ENCODE measurements at places on chromosomes 4 and X. TPM values are rescaled to one million over a fixed set of nuclear protein-coding genes. Genes with fewer than 3 reads are reported as not detected.

GRCh38 chrX:150692296-150692695 lies 900 bp upstream of the MTMR1 start:
- DNase-seq, result no peak

Gene MAD2L1
- 58.7 TPM for total RNA-seq

DNA sequence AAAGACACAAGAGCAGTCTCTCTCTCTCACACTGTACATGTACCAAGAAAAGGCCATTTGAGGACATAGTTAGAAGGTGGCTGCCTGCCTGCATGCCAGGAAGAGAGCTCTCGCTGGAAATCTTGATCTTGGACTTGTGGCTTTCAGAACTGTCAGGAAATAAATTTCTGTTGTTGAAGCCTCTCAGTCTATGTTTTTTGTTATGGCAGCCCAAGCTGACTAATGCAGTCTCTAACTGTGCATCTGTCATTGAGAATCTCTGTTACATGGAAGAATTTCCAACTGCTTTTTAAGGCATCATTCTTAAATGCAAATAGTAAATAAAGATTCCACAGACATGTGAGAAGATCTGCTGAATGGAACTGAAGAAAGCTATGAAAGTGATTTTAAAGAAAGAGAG lies 198.3 kb downstream of the PCDH10 start:
- DNase-seq, result no peak

DNA sequence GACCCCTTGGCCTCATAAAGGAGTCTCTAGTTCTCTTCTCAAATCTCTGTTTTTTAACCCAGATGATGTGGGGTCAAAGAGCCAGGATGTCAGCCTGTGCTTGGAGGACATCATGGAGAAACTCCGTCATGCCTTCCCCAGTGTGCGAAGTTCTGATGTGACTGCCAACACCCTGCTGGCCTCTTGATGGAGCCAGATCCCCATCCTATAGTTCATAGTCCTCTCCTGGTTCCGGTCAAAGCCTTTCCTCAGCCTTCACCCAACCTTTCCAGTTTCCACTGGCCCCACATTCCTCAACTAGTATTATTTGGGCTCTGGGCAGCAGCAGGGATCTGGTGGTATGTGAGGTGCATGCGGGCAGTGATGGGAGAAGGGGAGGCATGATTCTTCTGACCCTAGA lies 30.7 kb downstream of the TAF7L start:
- DNase-seq, result no peak

DNA sequence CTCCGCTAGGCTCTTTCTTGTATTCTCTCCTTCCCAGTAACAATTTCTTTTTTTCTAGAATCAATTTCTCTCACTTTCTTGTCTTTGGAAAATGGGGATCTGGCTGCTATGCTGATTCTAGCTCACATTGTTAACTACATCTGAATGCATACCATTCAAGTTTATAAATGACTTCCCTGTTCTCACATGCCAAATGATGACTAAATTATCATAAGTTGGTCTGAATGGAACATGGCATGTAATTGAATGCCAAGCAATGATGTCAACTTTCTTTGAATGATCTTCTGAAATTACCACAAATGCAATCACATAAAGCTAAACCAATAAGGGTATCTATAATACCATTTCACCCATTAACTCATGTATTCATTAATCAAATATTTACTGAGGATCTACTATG lies 2.7 kb upstream of the ITM2A start:
- no peak for DNase-seq

DNA sequence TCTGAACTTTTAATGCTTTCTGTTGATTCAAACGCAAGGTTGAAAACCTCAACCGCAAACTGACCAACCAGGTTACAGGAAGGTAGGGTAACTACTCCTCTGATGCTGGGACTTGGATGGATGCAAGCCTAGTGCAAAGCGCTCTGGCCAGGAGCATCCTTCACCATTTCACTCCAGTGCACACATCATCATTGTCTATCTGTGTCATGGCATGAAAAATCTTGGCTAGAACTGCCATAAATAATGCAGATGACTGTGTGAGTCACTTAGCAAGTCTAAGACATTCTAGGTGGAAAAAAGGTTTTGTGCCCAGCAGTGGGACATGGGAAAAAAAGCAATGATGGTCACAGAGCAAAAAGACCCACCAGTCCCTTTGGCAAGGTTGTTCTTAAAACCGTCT lies 10.9 kb downstream of the ADGRA3 start:
- DNase-seq, result no peak

- no peak for DNase-seq
Measured at GRCh38 chr4:21628916-21629610, 319.5 kb downstream of the KCNIP4 start.

GRCh38 chr4:145935253-145936141 lies 3.1 kb downstream of the ZNF827 start:
- DNase-seq, result peak; percentile 63

- no peak for DNase-seq
Measured at GRCh38 chr4:115678425-115678941, 565.1 kb upstream of the NDST4 start.

- no peak for DNase-seq
Measured at GRCh38 chrX:65685112-65685511, 17.7 kb downstream of the MSN start.

DNA sequence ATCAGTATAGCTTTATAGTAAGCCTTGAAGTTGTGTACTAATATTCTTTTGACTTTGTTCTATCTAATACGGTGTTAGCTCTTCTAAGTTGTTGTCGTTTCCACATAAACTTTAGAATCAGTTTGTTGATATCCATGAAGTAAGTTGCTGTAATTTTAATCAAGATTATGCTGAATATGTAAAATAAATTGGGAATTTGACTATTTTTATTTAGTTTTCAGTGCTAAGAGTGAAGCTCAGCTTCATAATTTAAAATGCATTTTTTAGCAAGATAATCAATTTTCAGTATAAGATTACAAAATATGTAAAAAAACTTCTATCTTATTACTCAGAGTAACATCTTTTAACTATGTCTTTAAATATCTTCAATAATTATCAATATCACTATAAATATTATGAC lies 1374.8 kb downstream of the PCDH7 start:
- no peak for DNase-seq

Gene SMIM10L2A
- 0.52 TPM for total RNA-seq

DNA sequence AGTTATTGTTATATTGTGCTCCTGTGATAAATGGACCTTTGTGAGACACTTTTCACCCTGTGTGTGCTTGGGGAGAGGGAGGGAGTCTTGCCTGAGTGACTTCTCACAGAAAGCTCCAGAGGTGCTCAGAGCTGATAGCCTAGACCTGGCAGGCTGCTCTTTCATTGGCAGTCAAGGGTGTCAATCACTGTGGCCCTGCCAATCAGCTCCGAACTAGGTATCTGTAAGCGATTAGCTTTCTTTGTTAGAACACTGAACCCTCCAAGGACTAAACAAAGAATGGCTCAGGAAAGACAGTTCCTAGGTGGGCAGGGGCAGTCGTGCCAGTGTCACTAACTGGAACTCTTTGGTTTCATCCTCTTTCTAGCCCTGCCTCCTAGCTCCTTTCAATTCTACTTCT lies 2.7 kb upstream of the NALF2 start:
- DNase-seq, result no peak

Gene REELD1
- total RNA-seq, result 0.05 TPM

DNA sequence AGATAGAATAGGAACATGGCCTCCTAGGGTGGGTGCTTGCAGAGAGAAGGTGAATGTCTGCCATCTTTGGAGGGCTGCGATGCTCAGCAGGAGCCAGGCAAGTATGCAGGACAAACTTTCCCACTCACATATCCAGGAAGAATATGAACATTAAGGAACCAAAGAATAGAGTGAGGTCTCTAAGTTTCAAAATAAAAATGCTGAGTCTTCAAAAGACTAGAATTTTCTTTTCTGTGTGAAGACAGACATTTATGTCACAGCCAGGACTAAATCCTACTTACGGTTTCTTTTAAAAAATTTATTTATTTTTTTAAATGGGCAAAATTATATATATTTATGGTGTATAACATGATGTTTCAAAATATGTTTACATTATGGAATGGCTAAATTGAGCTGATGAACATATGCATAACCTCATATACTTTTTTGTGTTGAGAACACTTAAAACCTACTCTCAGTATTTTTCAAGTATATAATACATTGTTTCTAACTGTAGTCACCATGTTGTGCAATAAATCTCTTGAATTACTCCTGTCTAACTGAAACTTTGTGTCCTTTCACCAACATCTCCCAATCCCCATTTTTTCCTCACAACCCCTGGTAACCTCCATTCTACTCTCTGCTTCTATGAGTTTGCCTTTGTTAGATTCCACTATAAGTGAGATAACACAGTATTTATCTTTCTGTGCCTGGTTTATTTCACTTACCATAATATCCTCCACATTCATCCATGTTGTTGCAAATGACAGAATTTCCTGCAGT lies 177.8 kb upstream of the HAND2 start:
- DNase-seq, result no peak

Gene GPR50
- total RNA-seq, result not detected

- peak; percentile 68 for DNase-seq
Measured at GRCh38 chr4:85929961-85930665, 429.7 kb downstream of the MAPK10 start.

Gene USP27X
- 2.5 TPM for total RNA-seq

Gene CACNA1F
- total RNA-seq, result 0.61 TPM

GRCh38 chr4:93828332-93828994 lies at the start of gene ATOH1:
Gene ATOH1, plus strand, starts transcription at chr4:93828753. Its CDS starts 174 bp downstream, at chr4:93828927.
- DNase-seq, result peak; percentile 4

Gene F8A2
- total RNA-seq, result not detected

- no peak for DNase-seq
Measured at GRCh38 chr4:122960611-122961000, 38.2 kb upstream of the NUDT6 start.

GRCh38 chr4:106835919-106836318 lies 200.2 kb downstream of the DKK2 start:
- DNase-seq, result no peak

Gene FANCB
- total RNA-seq, result 7.2 TPM

DNA sequence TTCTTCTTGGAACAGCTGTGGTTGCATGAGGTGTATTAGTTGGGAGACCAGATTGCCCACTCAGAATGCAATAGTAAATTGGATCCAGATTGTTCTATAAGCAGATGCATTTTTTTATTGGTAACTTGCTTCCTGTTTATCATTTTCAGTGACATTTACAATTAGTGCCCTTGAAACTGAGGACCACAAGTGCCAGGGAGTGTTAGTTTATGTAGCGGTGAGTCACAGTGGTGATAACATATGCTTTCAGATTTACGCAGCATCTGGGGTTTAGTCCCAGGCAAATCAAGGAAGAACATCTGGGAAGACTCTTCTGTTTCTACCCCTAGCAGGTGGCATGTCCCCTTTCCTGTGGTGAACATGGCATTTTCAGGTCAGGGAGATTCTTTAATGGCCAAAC lies 24.1 kb downstream of the FRMPD4 start:
- no peak for DNase-seq

Gene TSPAN6
- total RNA-seq, result 14.0 TPM

- no peak for DNase-seq
Measured at GRCh38 chr4:52982255-52982945, 120.3 kb downstream of the RASL11B start.

- no peak for DNase-seq
Measured at GRCh38 chrX:38750551-38750950, 50.7 kb upstream of the MID1IP1 start.

GRCh38 chr4:158050942-158051341 lies 121.9 kb downstream of the GASK1B start:
- no peak for DNase-seq

DNA sequence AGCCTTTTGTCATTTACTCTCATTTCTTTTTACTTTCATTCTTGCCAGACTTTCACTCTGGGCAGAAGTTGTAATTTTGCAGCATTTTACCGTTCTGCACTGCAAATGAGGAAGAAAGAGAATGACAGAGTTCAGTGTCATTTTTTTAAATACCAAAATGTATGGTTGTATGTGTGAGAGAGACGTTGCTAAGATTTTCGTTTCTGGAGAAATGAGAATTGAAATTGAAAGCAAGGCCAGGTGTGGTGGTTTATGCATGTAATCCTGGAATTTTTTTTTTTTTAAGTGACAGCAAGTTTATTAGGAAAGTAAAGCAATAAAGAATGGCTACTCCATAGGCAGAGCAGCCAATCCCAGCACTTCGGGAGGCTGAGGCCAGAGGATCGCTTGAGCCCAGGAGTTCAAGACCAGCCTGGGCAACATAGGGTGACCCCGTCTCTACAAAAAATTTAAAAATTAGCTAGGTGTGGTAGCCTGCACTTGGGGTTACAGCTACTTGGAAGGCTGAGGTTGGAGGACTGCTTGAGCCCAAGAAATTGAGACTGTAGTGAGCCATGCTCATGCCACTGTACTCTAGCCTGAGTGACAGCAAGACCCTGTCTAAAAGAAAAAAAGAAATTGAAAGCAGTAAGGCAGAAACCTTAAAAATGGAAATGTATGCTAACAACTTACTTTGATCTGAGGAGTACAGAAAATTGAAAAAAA lies 12.9 kb downstream of the DCK start:
- peak; percentile 39 for DNase-seq

Gene SLC38A5
- 8.7 TPM for total RNA-seq

Gene PTCHD1
- total RNA-seq, result 0.09 TPM

DNA sequence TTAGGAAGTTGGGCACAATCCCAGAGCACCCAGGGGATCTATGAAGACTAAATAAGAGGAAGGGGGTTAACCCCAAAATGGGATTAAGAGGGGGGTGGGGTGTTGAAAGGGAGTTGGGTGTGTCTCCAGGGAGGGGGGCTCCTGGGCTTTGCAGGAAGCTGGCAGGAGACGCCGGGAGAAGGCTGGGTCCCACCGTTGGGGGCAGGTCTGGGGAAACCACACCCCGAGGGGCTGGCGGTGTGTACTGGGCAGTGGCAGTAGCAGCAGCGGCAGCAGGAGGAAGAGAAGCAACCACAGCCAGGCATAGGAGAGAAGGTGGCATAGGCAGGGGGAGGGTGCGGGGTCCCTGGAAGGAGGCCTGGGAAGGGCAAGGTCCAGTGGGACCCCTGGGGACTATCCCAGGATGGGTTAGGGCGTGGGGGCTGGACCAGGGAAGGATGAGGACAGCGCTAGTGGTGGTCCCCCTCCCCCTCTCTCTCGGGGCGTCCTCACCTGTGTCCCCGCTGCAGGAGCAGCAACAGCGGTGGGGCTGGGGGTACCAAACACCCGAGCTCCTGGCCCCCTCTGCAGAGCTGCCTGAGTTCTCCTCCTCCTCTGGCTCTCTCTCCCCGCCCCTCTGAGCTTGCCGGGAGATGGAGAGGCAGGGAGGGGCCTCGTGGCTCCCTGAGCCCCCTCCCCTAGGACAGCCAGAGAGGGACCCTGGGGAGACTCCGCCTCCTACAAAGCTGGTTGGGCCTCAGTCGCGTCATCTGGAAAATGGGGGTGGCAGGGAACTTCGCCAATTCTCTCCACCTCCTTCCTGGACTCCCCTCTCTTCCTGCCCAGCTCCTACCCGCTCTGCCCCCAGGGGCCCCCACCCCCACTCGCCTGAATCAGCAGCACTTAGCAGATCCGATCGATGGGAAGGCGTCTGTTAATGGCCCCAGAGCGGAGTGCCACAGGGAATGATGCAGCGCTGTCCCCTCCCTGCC lies at the start of gene KCND1:
Gene KCND1 (minus strand): TSS at position 596 of the 971 bp plus-strand sequence. CDS start 1,573 bp downstream, outside the sequence.
- DNase-seq, result no peak

Gene PHKA1
- total RNA-seq, result 2.1 TPM

Gene ATP8A1
- total RNA-seq, result 25.0 TPM

Gene PARM1
- total RNA-seq, result 27.2 TPM

- no peak for DNase-seq
Measured at GRCh38 chr4:20576861-20577260, 123.4 kb upstream of the PACRGL start.
